ENCODE measurements at places on chromosomes 7 and 10.
A peak's percentile ranks its signal among the peaks of the same experiment; 100 is the strongest.

DNA sequence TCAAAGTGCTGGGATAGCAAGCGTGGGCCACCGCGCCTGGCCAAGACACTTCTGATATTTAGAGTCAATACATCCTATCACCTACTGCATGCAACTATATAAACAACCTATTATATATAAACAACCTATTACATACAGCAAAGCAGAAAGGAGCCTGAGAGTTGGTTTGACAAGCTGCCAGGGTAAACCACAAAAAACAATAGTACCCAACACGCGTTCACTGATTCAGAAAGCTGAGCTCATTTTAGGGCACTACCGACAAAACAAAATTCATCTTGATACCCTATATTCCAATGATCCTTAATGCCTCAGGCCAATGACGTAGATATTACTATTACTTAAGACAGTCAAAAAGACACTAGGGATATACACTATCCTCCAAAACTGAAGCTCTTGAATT lies 16.2 kb downstream of the MALSU1 start:
- no peak for DNase-seq

- no peak for DNase-seq
Measured at GRCh38 chr7:151311294-151311864, 30.2 kb upstream of the NUB1 start.

- DNase-seq: no peak
Measured at GRCh38 chr7:28106321-28106829, 74.2 kb downstream of the JAZF1 start.

GRCh38 chr10:29980084-29980483 lies 79.3 kb downstream of the JCAD start:
- DNase-seq: no peak

- DNase-seq: peak; percentile 7
Measured at GRCh38 chr7:98021588-98022351, 31.8 kb upstream of the OCM2 start.

DNA sequence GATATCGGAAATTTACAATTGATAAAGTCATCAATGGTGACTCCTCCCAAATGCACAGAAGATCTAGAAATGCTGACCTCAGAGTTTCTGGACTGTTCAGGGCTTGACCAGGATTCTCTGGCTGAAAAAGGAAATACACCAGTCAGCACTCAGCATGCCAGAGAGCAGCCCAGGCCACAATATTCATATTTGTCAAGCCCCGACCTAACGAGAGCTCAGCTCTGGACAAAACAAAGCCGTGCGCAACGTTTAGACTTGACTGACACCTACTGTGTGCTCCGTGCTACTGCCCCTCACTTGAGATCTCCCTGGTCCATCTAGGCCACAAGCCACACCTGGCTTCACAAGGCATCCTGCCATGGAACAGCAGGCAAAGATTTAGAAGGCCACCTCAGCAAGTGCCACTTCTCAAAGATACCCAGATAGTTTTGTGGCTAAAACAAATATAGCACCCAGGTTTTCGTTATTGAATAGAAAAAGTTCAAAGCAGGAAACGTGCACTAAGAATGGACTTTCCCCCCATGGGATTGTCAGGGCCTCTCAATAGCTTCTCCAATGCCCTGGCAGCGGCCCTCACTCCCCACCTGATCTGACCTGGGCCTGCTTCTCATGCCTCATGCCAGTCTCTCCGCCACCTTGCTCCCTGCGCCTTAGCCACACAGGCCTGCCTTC lies 218.3 kb downstream of the FAM107B start:
- DNase-seq: no peak

GRCh38 chr10:117094856-117095255 lies 43.2 kb downstream of the VAX1 start:
- no peak for DNase-seq

DNA sequence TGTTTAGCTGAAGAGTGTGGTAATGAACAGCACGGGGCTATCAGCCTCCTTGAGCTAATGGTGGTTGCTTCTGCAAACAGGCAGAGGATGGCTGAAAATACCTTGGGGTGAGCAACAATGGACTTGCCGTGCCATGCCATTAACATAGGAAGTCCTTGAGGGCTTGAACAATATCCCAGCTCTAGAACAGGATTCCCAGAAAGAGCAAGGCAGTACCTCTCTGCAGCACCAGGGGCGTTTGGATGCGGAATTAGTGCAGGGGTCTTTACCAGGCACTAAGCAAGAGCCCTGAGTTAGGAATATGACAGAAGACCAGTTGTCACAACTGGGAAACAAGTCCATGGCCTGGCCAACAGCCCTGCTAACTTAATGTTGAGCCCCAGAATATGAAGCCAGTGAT lies 143.2 kb upstream of the COBL start:
- no peak for DNase-seq

DNA sequence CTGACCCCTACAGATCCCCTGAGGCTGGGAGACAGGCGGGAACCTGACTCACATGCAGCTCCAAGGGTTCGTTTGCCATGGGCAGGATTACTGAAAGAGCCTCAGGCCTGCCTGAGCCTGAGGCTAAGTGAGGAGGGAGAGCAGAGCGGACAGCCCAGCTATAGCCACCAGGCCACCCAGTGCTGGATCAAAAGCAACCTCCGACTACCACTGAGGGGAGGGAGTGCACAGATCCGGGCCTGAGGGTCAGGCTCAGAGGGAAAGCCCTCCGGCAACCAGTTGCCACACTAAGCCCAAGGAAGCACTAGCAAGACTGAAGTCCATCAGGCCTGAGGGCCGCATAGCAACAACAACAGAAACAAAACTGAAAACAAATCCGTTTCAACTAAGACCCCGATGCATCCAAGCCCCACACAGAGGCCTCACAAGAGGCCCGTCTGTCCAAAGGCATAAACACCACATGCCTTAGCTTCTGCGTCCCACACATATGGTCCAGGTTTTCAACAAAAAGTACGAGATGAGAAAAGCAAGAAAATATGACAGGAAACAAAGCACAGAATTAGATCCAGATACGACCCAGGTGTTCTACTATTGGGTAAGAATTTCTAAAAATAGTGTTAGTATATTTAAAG lies 92.5 kb upstream of the VIPR2 start:
- DNase-seq: no peak

DNA sequence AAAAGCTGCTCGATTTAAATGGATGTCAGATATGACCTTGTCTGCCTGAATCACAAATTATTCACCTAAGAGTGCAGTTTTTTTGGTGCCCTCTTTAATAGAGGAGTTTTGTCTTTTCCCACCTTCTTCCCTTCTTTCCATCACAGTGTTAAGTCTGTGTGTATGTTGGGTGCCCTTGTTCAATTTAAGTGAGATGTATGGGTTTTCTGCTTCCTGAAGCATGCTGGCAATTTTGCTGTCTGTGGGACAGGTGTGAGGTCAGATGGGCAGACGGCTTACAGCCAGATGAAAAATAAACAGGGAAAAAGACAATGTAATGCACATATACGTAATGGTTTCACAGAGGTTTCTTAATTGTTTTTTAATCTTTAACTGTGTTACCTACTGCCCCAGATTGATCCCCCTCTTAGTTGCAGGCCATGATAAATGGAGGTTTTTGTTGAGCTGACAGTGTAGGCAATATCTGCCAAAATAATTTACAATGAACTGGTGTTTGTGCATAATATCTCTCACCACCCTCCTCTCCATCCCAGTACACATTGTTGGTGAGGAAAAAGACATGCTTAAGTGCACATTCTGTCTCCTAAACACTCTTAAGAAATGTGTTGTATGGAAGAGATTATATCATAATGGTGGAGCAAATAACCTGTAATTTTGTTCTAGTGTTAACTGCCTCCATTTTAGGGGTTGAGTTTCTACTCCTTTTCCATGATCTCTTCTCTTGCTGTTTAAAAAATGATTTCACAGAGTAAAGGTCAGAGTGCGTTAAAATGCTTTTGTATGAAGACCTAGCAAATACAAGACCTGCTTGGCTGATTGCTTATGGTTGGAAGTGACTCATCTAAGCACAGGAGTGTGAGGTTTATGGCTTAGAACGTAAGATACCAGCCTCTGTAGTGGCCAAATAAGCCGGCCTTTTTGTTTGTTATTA lies 123.9 kb downstream of the LRRC4 start:
- no peak for DNase-seq

DNA sequence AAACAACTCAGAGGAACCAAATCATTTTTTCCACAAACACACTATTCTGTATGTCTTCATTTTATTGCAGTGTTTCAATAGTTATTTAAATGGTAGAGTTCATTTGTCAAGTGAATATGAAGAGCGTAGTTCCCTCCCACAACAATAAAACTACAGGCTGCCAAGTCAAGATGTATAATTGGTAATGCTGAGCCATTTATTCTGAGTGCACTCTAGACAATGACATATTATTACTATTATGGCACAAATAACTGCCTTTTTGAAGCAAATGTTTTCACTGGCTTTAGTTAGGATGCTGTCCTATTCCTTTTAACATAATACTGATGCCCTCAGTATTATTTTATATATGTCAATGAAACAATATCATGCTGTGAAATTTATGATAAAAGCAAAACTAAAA lies 102.7 kb upstream of the PCDH15 start:
- DNase-seq: no peak

DNA sequence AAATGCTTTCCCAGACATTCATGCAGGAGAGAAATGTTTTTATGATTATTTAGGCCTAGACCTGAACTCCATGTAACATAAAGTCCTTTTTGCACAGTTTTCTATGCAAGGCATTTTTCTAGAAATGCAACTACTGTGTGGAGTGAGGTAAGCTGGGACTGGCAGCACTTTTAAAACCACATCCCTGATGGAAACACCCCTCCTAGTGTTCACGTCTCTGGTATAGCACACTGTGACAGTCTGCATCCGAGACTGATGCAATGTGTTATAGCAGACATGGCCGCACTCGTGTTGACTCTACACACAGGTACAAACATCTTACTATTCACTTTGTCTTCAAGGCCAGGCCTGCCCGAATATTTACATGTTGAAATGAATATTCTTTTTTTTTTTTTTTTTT lies 19.3 kb upstream of the ERCC6 start:
- DNase-seq: no peak

- DNase-seq: no peak
Measured at GRCh38 chr10:17265468-17265867, 37.4 kb downstream of the VIM start.

GRCh38 chr10:70317943-70318318 lies 34.1 kb upstream of the NPFFR1 start:
- DNase-seq: no peak

GRCh38 chr10:30432622-30433305 lies 1.2 kb upstream of the MAP3K8 start:
- DNase-seq: no peak

- no peak for DNase-seq
Measured at GRCh38 chr7:25381818-25382589, 153.7 kb upstream of the NPVF start.

DNA sequence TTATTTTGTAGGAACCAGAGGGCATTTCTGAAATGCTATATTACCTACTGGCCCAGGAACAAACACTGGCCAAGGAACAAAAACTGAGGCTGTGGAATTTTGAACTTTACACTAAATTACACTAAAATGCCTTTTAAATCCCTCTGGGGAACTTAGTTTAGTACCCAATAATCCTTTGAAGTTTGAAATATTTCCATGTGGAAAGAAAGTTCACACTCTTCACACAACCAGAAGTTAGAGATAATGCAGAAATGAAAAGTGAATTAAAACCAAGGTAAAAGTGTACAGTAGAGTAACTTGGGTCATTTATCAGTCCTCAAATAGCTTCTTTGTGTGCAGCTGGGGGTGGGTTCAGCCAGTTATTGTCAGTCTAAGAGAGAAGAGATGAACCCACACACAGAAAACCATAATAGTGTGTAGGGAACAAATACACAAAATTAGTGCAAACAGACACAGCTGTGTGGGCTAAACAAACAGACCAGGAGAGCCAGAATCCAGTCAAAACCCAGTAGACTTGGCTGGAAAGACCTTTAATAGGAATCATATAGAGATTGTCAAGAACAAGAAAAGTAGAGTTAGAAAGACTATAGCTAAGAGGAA lies 46.5 kb upstream of the DGKI start:
- no peak for DNase-seq

DNA sequence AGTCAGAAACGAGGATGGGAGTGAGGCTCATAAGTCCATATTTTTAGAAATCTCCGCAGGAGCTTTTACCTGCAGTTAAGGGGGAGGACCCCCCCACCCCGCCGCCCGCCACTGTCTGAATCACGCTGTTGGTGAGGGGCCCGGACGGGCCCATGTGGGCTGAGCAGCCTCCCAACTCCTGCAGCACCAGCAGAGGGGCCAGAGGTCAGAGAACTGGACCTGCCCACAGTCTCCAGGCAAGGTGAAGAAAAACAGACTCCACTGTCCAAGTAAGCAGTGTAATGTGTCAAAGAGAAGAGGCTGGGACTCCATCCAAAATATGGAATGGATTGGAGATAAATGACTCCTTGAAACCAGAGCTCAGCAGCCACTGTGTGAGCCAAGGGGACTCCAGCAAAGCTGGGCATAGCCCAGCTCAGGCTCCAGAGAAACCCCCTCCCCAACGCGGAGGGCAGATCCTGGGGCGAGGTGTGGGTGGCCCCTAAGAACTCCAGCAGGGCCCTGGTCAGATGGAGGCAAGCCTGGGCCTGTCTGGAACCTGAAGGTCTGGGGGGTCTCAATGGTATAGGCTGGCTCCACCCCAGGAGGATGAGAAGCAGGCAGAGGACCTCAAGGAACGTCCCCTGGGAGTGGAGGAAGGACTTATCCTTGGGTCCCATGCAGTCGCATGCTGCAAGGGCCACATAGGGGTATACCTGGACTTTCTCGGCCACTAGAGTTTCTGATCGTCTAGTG lies 128.5 kb upstream of the TNS3 start:
- no peak for DNase-seq

DNA sequence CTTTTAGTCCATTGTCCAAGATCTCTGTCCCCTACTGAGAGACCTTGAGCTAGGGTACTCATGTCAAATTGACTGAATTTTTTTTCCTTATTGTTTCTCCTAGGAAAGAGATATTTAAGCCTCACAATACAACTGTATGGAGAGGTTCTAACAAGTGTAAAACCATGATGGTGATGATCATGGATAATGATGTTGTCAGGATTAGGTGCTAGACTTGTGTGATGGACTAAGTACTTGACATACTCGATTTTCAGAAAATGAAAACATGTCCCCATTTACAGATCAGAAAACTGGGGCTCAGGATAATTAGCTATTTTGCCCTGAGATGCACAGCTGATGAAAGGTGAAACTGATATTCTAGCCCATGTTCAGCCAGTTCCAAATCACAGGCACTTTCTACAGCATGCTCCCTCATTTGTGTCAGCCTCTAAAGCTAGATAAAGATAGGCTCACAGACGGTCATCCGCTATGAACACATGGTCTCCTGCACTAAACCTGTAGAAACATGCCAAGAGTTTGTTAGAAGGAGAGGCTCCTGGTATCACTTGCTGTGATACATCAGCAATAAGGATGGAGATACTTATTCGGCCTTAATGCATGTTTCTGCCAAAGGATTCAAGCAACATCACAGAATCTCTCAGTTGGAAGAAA lies 67.6 kb downstream of the CREB3L2 start:
- no peak for DNase-seq

- DNase-seq: no peak
Measured at GRCh38 chr10:70750156-70750703, 34.9 kb downstream of the TBATA start.

- no peak for DNase-seq
Measured at GRCh38 chr7:156176039-156176438, 363.8 kb upstream of the SHH start.
